ENCODE measurements at places on chromosomes 13 and 19.

DNA sequence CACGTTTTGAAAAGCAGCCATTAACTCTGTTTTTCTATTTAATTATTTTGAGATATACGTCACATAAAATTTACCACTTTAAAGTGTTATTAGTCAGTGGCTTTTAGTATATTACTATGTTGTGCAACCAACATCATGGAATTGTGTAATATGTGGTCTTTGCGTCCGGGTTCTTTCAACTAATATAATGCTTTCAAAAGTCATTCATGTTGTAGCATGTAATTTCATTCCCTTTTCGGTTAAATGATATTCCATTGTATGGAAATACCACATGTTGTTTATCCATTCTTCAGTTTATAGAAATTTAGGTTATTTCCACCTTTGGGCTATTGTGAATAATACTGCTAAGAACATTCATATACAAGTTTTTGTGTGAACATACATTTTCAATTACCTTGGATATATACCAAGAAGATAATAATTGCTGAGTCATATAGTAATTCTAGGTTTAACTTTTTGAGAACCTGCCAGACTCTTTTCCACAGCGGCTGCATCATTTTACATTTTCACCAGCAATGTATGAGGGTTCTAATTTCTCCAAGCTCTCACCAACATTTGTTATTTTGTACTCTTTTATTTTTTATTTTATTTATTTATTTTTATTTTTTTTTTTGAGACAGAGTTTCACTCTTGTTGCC is 28.1 kb upstream of the CLDN10 start:
- no peak for DNase-seq

DNA sequence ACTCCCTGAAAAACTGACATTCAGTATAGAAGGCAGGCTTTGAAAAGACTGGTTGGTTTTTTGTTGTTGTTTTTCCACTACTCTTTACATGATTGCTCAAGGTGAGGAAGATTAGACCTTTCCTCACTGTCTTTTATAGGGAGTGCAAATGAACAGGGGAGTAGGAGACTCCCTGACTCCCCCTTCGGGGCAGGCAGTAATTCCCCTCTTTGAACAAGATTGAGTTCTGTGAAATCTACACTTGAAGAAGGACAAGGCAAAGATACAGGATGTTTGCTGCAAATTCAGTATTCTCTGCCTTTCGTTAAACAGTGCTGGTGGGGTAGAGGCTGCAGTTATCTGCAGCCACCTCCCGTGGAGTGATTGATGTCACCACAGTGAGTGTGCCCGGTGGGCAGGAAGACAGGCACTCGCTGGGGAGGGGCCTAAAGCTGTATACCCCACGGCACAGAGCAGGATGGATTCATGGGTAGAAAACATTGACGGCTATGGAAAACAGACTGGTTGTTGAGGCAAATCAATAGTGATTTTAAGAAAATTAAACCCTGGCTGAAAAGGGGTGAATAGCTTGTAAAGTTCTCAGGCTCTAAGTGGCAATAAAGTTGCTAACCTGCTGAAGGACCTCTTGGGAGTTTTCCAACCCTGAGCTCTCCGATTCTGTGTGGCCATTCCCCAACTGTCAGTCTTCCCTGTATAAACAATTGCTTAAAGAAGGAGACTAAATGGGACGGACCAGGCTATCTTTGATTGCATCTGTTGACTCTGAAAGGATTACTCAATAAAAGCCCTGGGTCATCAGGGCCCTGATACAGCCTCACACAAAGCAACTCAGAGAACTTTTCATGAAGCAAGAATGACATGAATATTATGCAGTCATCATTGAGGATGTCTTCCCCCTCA is 308.3 kb downstream of the TBC1D4 start:
- no peak for DNase-seq

- no peak for DNase-seq
These were observed 64.5 kb upstream of the MRI1 start for GRCh38 chr19:13699786-13700185.

DNA sequence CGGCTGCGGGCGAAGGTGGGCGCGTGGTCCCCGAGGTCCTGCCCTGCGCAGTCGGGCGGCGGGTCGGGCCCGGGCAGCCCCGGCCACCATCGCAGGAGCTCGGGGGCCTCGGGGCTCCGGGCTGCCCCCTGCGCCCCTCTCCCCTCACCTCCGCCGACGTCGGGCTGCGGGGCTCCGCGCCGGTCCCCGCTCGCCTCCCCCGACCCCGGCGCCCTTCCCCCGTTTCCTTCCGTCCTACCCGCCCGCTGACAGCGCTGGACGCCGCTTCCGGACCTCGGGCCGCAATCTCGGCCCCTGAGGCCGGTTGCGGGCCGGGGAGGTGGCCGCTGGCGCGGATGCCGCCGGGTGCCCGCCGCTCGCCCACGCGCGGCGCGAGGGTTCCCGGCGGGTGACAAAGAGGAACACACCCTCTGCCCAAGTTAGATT is 720 bp downstream of the FARP1 start:
- no peak for DNase-seq

GRCh38 chr19:43672061-43672679 is 2.2 kb upstream of the PLAUR start:
- no peak for DNase-seq

DNA sequence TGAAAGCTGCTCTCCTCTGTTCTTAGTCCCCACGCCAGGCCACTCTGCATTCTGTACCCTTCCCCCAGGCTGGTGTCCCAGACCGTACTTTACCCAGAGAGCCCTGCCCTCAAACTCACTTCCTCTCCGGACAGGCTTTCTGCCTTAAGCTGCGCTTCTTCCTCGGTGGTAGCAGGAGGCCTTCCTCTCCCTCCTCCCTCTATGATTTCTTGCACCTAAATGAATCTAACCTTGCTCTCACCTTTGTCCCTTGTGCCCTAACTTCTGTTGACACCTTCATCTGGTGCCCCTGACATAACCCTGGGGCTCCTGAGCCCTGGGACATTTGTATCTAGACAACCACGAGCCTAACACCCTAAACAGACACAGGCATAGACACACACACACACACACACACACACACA is 29.6 kb upstream of the CEACAM21 start:
- DNase-seq, result no peak

DNA sequence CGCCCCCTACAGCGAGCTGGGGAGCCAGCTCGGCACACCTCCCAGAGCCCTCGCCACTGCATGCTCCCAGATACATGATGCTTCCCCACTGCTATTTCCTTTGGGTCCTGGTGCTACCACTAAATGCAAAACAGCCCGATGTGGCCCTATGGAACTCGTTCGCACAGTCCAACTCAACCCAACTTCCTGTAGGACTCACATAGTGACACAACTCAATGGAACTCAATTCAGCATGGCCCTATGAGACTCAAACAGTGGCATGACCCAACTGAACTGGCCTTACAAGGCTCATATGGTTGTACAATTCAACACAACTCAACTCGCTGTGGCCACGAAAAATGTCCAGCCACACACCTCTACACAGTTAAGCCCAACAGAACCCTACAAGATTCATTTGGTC is 3.5 kb downstream of the KCNA7 start:
- DNase-seq, result no peak

All from activated T-cell treated with anti-CD3 and anti-CD28 coated beads for 24 hours (primary cell).